CD8-positive, alpha-beta T cell (primary cell): ENCODE measurements at places on chromosomes 1 and 21.

DNA sequence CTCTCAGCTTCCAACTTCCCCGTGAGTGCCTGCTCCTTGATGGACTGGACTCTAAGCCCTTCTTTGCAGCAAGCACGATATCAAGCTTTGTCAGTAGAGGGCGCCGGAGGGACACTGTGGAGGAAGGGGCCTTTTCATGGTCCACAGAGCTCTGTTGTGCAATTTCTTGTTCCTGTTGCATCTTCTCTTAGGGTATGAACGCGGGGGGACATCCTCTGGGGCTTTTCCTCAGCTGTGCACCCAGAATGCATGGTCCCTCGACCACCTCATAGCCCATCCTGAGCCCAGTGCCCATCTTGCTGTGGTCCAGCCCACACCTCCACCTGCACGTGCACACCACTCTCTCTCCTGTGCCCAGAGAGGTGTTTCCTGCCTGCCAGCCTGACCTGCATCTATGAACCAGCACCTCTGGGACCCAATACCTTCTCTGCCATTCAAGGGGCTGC is 556.8 kb downstream of the PTPRU start:
- DNase-seq, result no peak

- DNase-seq, result peak; percentile 96
Measured at GRCh38 chr1:25774921-25775771, 24.8 kb upstream of the SELENON start.

- DNase-seq, result peak; percentile 30
Measured at GRCh38 chr1:112706505-112707220, at the start of gene RHOC. Gene RHOC, minus strand, starts transcription at chr1:112707127. Its CDS starts 3,328 bp downstream, at chr1:112703799.

GRCh38 chr1:243407284-243408018 is 151.6 kb downstream of the SDCCAG8 start:
- DNase-seq, result no peak

DNA sequence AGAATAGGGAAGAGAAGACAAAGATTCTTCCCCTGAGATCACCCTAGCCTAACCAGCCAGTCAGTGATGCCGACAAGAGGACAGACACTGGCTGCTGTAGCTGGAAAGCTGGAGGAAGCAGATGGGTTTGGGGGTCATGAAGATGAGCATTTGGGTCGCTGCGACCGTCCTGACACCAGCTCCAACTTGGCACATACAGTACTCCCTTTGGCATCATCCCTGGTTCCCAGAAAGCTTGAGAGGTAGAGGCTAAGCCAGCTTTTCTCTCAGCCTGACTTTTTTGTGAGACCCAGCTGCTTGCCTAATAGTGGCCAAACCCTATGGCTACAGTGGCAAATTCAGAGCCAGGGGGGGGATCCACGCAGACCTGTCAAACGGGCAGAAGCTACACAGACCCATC is 43.0 kb upstream of the IKBKE start:
- DNase-seq, result no peak

DNA sequence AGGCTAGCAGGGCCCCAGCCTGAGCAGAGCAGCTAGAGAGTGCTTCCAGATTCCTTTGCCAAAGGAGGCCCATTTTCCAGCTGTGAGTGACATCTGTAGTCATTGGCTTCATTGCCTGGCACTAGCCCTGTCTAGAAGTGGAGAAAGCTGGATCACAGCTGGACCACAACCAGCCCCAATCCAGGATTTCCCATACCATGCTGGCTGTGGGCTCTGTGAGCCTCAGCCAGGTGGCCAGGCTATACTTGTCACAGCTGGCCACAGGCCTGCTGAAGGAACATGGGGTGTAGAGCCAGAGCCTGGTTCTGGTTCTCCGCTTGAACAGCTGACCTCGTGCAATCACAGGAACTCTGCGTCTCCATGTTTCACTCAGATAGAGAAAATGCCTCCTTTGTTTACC is 36.6 kb downstream of the RIMKLA start:
- no peak for DNase-seq

DNA sequence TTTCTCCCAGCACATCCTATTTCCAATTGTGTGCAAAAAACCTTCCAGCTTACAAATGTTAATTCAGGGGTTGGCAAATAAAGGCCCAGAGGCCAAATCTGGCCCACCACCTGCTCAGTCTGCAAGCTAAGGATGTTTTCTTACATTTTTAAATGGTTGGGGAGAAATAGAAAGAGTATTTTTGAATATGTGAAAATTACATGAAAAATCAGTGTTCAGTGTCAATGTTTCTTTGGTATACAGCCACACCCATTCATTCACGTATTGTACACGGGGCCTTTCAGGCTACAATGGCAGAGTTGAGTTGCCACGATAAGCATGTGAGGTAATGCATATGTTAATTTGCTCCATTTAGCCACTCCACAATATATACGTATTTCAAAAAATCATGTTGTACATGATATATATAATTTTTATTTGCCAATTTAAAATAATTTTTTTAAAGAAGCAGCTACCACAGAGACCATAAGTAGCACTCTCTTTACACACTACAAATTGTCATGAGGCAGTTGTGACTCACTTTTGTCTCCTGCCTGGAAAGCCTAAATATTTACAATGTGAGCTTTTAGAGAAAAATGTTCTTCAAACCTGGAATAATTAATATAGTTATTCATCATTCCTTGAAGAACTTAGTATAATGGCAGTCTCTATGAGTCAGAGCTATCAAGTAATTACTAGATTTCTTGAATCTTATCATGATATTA is 189.6 kb downstream of the SMYD3 start:
- no peak for DNase-seq

DNA sequence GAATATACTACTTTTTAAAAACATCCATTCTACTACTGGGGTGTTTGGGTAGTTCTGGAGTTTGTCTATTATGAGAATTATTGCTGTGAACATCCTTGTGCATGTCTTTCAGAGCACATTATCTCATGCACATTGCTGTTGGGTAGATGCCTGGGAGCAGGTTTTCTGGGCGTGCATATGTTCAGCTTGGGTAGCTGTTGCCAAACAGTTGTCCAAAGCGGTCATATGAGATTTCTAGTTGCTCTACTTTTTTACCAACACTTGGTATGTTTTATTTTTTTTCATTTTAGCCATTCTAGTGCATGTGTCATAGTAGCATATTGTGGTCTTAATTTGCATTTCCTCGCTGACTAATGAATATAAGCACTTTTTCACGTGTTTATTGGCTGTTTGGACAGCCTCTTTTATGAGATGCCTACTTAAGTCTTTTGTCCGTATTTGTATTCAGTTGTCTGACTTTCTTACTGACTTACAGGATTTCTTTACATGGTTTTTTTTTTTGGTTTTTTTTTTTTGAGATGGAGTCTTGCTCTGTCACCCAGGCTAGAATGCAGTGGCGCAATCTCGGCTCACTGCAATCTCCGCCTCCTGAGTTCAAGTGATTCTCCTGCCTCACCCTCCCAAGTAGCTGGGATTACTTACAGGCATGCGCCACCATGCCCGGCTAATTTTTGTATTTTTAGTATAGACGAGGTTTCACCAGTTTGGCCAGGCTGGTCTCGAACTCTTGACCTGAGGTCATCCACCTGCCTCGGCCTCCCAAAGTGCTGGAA is 18.1 kb downstream of the ZDHHC18 start:
- DNase-seq, result no peak

- DNase-seq, result no peak
Measured at GRCh38 chr1:189805735-189806134, 671.9 kb downstream of the BRINP3 start.

- DNase-seq, result no peak
Measured at GRCh38 chr1:22539510-22540118, 23.7 kb upstream of the EPHA8 start.

DNA sequence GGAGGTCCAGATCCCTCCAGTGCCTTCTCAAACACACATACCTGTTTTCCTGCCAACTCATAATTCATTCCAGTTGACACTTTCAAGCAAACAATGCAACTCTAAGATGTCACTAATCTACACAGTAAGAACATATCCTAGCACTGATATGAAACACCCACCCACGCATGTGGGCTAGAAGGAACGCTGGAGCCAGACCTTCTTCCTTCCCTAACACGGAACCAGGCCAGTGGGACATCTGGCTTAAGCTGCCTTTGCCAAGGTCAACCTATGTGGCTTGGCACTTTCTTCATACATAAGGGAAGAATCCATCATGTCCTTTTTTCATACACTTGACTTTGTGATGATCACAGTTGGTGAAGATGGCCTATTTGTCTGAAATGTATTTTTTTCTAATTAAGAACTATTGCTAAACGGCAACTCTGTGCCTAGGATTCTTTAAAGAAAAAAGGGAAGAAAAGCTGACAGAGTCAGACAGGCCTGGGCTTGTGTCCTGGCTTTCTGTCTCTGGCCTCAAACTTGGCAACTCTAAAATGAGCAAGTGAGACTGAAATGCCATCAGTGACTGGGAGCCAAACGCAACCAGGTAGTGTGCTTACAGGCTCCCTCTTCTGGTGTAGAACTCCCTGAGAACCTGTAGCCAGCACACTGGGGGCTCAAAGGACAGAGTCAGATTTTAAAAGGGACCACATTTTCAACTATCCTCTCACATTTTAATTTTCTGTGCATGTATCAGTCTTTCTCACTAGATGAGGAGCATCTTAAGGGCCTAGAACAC is 92.6 kb upstream of the BEND5 start:
- no peak for DNase-seq

GRCh38 chr1:66729523-66729922 is 22.7 kb upstream of the DYNLT5 start:
- no peak for DNase-seq

DNA sequence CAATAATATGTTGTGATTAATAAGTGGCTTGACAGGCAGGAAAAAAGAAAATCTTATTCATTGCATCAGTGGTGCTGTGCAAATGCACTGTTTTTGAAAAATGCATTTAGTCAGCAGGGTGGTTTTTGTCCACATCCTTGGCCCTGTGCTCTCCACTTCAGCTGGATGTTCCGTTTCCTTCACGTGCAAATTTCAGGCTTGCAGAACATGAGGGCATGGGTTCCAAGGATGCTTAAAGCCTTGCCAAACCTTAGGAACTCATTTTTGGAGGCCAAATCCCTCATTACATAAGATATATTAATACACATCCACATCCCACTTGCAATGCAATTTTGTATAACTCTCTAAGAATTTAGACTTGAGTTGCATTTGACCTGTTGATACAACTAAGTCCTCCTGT is 410.1 kb downstream of the PRDM2 start:
- DNase-seq, result no peak

- no peak for DNase-seq
Measured at GRCh38 chr1:100461222-100461621, 76.7 kb upstream of the GPR88 start.

GRCh38 chr1:178120088-178120487 is 26.2 kb downstream of the RASAL2 start:
- DNase-seq, result no peak
